Fibroblast of skin of scalp (primary cell): ENCODE measurements at places on chromosomes 2 and 18.

GRCh38 chr2:170377500-170378207, 199.7 kb downstream of the MYO3B start:
- DNase-seq: no peak

GRCh38 chr2:72032481-72033041, 115.1 kb downstream of the CYP26B1 start:
- no peak for DNase-seq

DNA sequence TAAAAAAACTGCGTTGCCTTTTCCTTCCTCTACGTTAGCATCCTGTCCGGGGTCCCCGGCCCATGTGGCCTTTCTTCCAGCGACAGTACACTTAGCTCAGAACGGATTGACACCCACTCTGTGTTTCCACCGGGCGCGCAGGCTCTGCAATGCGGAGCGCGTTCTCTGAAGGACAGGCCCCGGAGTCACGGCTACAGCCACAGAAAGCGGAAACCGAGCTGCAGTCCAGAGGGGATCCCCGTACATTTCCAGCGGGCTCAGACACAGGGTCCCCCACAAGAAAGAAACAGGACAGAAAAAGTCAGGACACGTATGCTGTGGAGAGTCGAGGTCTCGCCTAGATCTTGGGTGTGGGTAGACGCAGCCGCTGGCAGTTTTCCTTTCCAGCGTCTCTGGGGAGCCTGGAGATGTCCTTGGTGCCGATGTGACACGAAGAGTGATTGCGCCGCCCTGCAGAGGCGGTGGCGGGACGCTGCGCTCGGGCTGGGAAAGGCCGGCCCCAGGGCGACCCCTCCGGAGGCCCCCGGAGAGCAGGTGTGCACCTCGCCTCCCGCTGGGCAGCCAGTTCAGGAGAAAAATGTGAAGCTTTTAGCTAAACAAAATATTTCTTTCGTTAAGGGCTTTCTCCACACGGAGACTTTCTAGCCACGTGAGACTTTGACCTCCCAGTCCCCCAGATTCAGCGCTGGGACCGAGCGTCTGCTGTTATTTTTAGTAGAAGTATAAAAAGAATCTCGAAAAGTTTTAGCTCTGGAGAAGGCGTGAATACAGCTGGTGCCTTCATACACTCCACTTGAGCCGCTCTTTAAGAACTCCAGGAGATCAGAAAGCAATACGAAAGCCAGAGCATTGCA, 1.3 kb upstream of the ACKR3 start:
- DNase-seq: peak; percentile 44

- DNase-seq: peak; percentile 84
Observed at GRCh38 chr2:30208453-30208852, 22.9 kb upstream of the LBH start.

DNA sequence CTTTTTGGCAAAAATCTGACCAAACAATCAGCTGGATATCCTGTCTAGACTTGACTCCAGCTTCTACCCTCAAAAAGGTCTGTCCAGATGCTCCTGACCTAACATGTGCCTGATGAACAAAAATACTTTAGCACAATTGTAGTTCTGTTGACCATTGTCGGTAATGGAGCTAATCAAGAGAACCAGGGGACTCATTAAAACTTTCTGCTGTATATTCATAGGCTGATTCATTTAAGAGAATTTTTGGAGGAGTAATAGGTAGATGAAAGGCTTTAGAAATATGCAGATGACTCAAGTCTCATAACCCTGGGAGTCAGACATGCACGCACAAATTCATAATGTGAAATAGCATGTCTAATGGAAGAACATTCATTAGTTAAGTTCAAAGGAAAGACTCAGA, 514.2 kb downstream of the TXNL1 start:
- DNase-seq: peak; percentile 78

GRCh38 chr2:101830146-101830545, 132.6 kb downstream of the MAP4K4 start:
- DNase-seq: no peak

GRCh38 chr2:112604952-112605351, 20.5 kb downstream of the CHCHD5 start:
- no peak for DNase-seq

- peak; percentile 63 for DNase-seq
Observed at GRCh38 chr2:174334781-174335251, at the start of gene SP9. Gene SP9 (plus strand): TSS chr2:174334954. CDS start chr2:174335093, 139 bp downstream.

DNA sequence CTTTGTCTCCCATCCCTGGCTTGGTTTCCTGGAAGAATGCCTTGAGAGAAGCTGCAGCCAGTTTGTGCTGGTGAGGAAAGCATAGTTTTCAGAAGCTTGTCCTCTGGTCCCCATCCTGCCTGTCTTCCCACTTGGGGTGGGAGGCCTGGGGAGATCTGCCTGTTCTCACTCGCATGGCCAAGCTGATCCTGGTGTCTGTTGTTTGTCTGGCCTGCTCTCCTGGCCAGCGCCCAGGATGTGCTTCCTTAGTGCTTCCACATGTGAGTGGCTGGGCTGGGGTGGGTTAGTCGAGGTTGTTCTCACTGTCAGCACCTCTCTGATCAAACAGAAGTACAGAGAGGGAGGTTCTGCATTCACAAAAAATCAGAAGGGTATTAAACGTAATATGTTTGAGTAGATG, 49.5 kb downstream of the PTPRM start:
- DNase-seq: peak; percentile 78

DNA sequence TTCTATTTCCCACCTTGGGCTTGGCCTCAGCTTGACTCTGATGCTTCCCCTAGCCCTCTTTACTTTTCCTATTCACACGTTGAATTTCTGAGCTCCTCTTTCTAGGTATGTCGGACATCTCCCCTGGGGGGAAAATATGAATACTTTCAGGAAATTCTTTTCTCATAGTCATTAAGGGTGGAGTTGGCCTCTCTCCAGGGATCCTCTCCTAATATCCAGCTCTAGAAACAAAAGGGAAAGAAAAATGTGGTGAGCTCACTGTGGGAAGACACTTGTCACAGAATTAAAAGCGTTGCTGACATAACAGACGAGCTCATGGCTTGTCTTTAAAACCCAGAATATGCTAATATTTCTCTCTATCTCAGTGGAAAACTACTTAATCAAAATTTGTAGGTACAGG, 132.7 kb upstream of the MEX3C start:
- peak; percentile 75 for DNase-seq

GRCh38 chr2:85414761-85415553, 3.6 kb upstream of the SH2D6 start:
- no peak for DNase-seq

DNA sequence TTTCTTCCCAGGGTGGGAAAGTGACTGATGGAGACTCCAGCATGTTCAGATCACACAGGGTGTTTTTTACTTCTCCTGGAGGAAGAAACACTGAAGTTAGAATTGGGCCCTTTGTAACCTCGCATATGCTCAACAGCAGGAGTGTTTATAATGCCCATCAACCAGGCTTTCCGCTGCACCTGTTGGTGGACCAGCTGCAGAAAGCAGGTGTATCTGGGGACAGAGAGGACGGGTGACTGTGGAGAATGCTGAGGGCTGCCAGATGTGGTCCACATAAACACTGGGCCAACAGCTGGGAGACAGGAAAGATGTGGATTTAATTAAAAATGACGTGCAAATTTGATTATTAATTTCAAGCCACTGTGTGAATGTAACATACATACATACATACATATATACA, 335.5 kb upstream of the SPRED2 start:
- no peak for DNase-seq

GRCh38 chr2:161994761-161995520, 79.1 kb downstream of the DPP4 start:
- DNase-seq: no peak

DNA sequence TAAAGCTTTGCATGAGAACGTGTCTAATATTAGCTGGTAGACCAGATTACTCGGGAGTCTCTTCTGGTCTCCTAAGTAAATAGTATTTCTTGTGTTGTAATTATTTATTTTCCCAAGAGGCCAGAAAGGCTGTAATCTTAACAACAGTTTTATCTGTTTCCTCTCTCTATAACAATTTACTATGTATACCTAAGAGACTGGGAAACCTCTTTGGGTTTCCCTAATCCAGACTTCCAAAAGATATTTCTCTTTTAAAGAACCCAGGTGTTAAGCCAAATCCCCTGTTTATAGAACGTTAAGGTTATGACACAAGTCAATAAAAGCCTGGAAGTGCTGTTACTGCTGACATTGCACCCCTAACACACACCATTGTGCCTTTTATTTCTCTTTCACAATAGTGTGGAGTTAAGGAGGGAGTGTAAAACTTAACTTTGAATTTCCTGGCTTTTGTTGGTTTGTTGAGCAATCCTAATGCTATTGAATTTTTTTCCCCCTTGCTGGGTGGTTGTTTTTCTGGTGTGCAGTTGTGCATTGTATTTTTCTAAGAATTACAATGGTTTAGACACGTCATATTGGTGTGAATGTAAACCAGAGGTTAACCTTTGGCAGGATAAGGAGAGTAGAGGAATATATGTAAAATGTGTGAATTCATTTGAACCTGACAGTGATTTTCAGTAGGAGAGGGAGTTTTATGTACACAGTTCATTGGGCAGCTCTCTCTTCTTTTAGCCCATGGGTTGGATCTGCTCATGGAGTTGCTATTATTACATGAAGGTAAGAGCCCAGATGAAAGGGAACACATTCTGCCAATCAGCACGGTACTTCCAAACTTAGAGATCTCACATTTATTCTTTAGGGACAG, 192.8 kb downstream of the MTX2 start:
- DNase-seq: peak; percentile 58

DNA sequence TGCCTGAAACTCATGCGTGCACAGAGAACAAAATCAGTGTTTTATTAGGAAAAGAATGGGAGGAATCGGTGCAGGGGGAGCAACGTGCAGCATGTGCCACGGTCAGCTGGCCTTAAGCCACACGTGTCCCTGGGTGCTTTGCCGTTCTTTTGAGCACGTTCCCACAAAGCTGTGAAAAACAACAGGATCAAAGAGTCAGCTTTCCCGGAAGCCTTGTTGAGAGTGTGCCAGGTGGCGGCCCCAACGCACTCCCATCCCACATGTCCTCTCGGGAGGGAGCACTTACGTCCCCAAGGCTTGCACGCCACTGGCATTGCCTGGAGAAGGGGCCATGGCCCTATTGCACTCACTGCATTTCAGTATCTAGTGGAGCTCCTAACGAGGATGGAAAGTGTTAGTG, 511.2 kb downstream of the EIPR1 start:
- DNase-seq: no peak

DNA sequence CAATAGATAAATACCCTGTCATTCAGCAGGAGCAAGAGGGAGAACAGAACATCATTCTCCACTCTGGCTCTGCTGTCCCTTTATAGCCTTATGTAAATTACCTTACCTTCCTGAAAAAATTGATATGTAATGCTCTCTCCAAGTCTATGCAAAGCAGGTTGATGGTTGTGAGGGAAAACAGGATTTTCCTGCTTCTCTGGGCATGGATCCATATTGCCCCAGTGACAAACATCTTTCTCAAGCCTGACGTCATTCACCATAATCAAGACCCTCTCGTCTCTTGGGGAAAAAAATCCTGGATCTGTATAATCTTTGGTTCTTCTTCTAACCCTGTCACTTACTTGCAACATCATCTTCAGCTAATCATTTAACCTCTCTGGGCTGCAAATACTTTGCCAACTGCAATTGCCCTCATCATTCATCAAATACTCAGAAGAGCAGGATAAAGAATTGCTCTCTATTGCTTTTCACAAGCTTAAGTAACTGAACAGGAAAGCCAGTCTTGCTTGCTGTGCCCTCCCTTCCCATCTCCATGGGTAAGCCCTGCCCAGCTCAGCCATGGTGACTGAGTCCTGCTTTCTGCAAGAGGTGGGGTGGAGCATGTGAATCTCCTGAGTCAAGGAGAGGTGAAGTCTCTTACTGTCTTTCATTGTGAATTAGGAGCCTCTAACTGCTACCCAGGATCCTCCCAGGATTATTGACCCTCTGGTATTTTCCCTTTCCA, 123.7 kb upstream of the KLF7 start:
- no peak for DNase-seq

GRCh38 chr2:89848763-89849368, 1157.4 kb downstream of the RPIA start:
- no peak for DNase-seq

DNA sequence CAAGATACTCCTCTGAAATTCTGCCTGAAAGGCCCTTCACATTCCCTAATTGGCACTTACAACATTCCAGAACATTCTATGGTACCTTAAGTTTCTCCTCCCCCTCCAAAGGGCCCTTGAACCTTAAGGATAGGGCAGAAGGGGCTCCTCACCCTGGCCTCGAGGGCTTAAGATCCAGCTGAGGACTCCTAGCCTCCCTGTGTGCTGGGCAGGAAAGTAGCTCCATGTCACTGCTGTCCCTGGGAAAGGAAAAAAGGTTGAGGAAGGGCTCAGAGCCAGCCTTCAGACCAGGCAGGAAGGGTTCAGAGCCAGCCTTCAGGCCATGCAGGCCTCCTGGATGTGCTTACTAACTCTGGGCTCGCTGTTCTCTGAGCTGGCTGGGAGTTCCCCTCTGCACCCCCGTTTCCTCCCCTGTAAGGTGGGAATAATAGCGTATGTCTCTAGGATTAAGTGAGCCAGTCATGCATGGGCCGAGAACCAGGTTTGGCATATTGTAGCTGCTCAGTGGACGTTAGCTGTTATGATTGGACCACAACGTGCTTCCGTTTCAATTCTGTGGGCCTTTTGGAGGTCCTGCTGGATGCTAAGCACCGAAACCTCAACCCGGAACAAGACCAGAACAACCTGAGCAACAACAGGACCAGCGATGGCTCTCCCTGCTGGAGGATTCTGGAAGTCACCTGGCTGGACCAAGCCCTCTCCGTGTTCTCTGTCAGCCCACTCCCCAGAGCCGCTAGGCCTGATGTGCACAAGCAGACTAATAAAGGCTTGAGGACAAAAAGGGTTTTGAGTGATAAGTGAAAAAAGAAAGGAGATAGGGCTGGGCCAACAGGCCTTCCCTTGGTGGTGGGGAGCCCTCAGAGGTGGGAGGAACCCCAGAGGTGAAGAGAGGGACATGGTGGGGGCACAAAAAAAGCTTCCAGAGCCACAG, 1.0 kb upstream of the B3GNT7 start:
- DNase-seq: no peak

DNA sequence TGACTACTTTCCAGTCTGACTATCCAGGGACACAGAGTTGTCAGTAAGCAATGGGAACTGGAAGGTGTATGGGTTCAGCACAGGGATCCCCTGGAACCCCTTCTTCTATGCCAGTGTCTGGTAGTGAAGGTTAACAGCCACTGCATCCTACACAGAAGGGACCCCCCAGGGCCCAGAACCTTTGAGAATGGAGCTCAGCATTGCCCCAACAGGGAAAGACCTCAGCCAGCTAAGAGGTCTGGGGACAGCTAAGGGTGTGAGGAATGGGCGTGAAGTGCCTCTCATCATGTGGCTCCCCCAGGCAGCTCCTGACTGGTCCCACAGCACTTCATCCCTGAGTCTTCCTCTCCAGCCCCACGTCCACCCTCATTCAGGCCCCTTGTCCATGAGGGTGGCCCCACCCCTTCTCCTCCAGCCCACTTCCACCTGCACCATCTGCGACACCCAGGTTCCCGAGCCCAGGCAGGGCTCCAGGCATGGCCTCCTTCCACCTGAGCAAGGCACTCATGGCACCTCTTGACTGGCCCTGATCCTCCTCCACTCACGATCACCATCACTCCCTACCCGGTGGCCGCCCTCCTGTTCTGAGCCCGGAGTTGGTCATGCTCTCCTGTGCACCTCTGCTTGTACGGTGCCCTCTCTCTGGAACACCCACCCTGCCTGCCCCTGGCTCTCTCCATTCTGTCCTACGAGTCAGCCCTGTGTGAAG, 77.1 kb downstream of the SFXN5 start:
- no peak for DNase-seq
